Stimulated activated CD4-positive, alpha-beta T cell treated with anti-CD3 and anti-CD28 coated beads, TNF-alpha, amount 100 ng/mL, for 4 hours (primary cell): ENCODE measurements at places on chromosomes 13 and 19.

DNA sequence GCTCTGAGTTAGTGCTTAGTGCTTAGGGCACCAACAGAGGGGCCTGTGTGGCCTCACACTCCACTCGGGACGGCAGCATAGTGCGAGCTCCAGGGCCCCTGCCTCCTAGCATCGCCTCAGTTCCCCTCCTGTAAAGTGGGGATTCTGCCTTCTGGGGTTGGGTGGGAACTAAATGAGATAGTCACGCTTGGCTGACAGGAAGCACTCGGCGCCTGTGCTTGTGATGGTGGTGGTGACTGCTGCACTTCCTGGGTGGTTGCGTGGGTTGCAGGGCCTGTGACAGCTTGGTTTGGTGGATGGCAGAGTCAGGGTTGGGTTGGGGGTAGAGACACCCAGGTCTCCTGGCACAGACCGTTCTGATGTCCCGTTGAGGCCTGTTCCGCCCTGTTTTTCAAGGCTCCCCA, 7.7 kb downstream of the PLEKHF1 start:
- DNase-seq, result peak; percentile 68

GRCh38 chr13:112877066-112877465, 91.9 kb upstream of the MCF2L start:
- no peak for DNase-seq

DNA sequence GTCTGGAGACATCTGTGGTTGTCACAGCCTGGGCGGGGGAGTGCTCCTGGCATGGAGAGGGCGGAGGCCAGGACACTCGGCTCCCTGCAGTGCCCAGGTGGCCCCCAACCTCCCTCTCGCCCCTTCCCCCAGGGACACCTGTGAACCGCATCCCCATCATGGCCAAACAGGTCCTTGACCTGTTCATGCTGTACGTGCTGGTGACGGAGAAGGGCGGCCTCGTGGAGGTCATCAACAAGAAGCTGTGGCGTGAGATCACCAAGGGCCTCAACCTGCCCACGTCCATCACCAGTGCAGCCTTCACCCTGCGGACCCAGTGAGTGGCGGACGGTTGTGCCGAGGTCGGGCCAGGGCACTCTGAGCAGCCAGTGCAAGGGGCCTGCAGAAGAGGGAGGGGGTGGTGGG, 20.0 kb upstream of the WDR18 start:
- no peak for DNase-seq

DNA sequence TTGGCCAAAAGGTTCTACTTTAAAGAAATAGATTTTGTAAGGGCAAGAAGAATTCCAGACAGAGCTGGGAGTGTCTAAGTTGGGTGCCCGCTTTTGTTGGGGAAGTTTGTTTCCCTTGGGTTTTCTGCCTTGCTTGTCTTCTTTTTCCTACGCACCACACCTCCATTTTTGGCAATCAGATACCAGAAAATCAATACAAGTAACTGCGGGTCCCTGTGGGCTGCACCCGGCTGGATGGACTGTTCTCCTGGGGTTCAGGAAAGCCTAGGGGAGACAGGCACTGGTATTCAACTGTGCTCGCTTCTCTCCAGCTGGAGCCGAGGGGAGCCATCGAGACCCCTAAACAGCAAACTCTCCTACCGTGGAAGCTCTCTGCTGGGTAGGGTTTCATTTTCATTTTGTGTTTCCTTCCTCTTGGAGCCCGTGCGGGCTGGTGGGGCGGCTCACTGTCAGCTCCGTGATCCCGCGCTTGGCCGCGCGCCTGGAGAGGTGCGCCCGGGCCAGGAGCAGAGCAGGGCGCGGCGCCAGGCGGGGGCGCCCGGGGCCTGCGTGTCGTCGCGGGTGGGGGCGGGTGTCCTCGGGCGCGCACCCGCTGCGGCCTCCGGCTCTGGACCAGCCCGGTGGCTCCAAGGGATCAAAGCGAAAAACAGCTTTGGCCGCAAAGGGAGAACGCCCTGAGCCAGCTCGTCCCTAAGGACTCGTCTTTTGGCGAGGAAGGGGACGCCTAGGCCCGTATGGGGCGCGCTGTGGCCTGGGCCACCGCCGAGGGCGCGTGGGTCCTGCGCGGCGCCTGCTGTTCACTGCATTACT, 347.2 kb downstream of the ZNF536 start:
- DNase-seq, result no peak

DNA sequence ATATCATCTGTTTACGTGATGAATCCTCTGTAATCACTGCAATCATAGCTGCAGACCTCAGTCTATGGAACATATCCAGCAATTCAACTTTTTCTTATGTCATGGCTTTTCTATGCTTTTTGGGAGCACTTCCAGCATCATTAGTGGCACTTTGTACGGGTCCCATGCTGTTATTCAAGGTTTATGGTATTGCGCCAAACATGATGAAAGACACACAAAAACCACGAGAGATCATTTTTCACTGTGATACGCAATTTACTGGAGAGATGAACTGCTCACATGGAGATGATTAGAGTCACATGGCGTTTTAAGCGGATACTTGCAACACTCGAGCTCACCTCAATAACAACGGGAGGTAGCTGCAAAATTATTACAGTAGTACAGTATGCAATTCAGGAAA, 2101.7 kb upstream of the PCDH20 start:
- no peak for DNase-seq

DNA sequence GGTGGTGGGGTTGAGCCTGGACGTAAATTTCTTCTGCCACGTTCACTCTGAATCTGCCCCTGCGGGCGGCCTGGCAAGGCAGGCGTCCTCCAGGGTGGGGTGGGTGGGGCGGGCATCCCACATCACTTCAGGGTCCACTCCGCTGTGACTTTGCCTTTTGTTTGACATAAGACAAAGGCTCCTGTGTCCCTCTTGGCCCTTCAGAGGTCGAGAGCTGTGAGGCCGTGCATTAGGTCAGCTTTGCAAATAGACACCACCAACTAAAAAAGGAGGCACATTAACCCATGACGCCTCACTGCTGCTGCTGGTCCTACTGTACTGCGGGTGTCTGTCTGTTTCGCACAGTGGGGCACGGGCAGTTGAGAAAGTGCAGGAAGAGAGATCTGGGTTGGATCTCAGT, 10.5 kb upstream of the ZNF536 start:
- DNase-seq, result no peak

DNA sequence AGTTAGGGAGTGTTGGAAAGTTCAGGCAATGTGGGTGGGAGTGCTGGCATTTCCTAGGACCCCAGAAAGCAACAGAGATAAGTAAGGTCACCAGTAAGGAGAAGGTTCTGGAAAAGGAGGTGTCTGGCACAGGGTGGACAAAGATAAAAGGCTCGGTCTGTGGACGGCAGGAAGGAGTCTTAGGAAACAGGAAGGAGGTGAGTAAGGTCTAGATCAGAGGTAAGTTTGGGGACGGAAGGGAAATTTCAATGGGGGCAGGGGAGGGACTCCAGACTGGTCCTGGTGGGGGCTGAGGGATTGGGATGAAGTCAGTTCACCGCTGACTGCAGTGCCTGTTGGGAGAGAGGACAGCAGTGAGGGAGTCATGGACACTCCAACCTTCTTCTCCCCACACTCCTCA, 7.8 kb upstream of the OPA3 start:
- DNase-seq, result no peak

DNA sequence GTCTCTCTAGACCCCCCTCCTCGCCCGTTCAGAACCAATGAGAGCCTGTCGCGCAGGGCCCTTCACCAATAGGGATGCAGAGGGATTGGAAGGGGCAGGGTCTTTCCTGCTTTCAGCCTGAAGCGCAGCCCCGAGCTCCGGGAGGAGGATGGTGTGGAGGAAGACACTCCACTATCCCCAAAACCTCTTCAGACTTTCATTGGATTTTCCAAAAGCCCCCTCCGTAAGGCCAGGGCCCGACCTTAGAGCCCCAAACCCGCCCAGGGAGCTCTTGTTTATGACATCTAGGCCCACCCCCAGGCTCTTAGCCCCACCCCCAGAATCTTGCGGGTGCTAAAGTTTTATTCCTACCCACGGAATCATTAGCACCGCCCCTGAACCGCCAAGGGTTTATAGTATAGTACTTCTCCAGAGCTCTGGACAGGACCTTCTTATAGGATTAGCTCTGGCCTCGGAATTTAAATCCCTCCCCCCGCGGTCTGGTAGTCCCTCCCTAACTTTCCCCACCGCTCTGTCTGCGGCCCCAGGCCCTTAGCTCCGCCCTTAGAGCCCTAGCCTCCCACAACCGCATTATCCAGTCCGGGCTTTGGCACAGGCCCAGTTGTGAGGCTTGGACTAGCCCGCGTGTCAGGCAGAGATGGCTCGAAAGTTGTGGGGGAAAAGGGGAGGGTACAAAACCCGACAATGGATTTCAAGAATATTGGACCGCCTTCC, 6.6 kb upstream of the EML2 start:
- DNase-seq, result peak; percentile 55

DNA sequence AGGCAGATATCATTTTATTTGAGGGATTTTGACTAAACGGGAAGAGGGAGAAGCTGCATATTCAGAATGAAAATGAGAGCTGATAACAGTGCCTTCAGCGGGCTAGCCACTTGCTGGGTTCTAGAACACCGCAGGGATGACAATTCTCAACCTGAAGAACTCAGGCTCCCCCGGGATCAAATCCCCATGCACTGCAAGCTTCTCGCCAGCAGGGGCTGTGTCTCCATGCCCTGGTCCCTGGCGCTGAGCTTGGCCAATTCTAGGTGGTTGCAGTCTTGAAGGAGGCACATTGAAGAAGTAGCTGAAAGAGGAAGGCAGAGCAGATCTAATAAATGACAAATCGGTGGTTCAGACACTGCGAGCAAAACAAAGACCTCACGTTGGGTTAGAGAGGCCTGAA, 128.7 kb downstream of the UQCRFS1 start:
- DNase-seq, result no peak

DNA sequence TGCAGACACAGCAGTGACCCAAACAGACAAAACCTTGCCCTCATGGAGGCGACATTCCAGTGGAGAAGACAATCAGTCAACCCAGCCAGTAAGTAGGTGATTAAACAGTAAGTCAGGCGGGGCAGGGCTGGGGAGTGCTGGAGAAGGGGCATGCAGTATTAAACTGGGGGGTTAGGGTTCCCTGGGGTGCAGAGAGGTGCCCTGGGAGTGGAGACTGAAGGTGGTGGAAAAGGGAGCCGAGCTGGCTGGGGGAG, 31.2 kb upstream of the FXYD3 start:
- no peak for DNase-seq

DNA sequence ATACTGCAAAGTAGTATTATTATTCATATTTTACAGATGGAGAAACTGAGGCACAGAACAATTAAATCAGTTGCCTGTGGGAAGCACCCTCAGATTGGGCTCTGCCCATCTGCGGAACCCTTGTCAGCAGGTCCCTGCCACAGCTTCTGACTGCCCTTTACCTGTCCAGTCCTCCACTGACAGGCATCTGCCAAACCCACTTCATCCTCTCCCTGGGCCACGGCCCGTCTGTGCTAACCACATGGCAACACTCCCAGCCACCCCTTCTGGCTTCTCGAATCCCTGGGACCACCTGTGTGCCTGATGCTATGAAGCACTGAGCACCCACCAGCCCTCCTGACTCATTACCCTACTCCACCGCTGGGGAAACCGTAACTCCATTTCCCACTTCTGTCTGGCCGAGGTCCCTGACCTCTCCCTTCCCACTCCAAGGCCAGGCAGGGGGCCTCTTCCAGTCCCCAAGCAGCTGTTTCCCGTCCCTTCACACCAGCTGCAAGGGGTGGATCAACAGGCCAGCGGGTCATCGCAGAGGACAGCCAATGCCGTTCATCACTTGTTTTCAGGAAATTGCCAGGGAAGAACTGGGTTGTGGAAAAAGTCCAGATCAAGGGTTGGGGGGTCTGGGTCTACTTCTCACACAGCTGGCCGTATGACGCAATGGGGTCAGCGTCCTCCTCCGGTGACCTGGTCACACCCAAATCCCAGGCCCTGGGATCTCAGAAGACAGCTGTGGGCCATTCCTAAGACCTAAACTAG, 2.5 kb downstream of the KANK3 start:
- no peak for DNase-seq

DNA sequence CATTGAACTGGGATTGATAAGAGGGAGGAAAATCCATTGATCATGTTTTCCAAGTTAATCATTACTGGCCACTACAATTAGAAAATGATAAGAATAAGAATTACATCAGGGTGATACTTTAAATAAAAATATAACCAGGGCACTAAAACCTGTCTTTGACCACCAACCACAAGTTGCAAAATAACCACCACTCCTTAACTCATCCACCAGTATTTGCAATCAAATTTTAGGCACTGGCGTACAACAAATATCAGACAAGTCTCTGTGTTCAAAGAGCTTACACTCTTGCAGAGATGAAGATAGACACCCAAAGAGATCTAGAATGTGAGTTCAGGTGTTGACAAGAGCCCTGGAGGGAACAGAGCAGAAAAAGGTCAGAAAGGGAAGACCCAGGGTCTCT, 514 bp downstream of the CEACAM3 start:
- DNase-seq, result no peak

- DNase-seq, result no peak
Measured at GRCh38 chr13:111368091-111368490, 47.6 kb downstream of the TEX29 start.

DNA sequence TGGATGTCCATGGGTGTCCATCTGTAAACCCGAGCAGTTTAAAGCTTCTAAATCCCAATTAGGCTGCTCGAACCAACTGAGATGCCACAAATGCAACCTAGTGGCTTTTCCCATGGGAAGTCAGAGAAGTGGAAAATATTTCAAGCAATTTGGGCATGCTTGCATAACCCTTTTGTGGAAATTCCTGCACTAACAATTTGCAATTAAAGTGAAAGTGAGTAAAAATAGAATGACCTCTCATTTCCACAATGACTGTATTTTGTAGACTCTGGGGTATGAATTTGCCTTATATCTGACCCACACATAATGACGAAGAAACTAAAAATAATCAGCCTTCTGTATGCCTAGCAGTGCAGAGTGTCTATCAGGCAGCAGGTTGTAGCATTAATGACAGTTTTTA, 91.8 kb upstream of the TSC22D1 start:
- DNase-seq, result no peak

DNA sequence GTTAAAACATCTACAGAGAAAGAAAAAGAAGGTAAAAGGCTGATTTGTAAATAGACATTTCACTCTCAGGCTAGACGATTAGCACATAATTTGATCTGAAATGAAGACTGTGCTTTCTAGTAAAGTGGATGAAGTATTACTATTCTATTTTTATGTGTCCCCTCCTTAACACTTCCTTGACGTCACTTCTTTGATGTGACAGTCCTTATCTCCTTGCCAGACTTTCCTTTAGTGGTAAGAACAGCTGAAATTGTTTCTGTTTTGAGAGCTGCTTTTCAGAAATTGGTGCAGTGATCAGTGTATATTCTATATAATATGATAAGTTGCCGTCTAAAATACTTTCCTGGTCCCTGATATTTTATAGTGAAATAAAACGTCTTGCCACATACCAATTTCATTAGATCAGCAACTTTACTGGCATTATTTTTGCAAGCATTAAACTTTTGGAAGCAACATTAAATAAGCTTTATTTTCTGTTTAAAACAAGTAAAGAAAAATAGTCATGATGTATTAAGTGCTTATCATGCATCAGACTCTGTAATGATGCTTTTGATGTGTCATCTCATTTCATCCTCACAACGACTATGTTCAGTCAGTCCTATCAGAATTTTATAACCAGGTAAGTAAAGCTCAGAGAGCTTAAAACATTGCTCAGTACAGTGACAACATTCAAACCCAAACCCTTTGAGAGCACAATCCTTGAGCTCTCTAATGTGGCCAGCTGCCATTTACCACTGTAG, 210.3 kb upstream of the PCDH9 start:
- no peak for DNase-seq
